ENCODE measurements at places on chromosomes 2 and 18.
A peak's percentile ranks its signal among the peaks of the same experiment; 100 is the strongest.

DNA sequence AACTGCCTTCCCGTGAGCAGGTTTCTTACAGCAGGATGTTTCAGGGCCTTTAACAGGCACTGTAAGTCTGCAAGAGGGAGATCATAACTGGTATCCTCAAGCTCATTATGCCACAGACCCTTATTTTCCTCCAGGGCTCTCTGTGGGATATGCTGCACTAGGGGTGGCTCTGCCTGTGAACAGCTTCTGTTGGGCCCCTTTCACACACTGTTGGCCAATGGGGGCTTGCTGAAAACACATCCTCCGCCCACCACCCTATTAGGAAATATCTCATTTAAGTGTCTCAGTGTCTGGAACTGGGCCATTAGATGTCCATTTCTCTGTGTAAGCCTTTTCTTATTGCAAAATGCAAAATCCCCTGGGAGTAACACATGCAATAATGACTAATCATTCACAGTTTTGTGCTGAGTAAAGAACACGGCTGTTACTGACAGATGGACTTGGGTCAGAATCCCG lies 414.3 kb upstream of the HS6ST1 start:
- DNase-seq, result no peak

GRCh38 chr2:47269316-47270232 lies 114.5 kb upstream of the STPG4 start:
- DNase-seq, result no peak

DNA sequence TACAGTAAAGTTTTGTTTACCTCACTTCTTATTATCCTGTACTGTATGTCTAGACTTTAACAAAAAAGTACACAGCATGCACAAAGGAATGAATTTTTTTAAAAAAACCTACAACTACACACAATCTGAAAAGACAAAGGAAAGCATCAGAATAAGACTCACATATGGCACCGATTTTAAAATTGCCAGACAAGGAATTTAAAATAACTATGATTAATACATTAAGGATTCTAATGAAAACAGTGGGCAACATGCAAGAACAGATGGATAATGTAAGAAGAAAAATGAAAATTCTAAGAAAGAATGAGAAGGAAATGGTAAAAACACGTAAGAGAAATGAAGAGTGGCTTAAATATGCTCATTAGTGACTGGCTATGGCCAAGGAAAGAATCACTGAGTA lies 638.2 kb downstream of the FBXO15 start:
- DNase-seq, result no peak

DNA sequence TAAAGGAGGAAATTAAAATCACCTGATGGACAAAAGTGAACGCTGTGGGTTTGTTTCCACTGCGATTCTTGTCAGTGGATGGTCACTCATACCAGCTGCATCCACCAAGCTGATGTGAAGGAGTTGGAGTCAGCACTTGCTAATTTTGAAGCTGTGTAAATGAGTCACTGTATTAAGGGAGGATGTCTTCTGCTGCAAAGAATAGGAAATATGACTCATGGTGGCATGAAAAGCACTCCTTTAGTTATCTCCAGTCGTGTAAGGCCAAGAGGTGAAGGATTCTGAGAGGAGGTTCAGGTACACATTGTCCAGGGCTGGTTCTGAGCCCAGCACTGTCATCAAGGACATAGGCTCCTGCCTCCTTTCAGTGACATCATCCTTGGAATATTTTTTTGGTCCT lies 71.7 kb upstream of the SKOR2 start:
- no peak for DNase-seq

GRCh38 chr2:47696478-47696831 lies 86.5 kb upstream of the MSH6 start:
- DNase-seq, result no peak

- DNase-seq, result no peak
These were observed 14.7 kb downstream of the SMARCAL1 start for GRCh38 chr2:216426938-216427337.

DNA sequence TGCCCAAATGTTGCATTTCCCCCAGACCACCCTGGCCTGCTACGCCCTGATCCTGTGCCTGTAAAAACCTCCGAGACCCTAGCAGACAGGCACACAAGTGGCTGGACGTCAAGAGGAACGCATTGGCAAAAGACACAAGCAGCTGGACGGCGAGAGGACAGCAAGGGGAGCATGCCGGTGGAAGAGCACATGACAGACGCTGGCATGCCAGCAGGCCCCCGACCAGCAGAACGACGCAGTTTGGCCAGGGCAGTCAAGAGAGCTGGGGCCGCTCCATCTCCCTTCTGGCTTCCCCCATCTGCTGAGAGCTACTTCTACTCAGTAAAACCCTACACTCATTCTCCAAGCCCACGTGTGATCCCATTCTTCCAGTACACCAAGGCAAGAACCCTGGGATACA lies 42.1 kb downstream of the SAP130 start:
- DNase-seq, result no peak

- DNase-seq, result no peak
These were observed 28.1 kb downstream of the ARHGAP25 start for GRCh38 chr2:68762665-68763064.

DNA sequence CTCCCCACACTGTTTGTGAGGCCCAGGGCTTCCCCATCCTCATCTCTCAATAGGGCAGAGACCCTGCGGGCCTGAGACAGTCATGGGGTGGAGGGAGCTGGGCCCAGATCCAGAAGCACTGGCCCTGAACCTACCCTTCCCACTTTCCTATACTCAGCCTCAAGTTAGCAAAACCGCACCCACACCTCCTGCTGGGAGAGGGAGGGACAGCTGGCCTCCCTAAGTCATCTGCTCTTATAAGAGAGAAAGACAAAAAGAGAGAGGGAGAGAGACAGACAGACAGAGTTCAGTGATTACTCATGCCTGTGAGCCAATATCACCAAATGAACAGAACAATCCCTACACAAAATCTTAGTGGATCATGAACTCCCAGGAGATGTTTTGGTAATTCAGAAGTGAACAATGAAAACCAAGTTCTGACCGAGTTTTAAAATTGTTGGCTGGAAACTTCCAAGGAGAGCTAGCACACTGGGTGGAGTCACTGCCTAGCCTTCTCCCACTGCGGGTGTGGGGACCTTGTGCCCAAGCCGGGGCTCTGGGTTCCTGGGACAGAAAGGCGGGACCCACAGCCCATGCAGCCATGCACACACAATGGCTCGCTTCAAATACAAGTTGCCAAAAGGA lies 130.5 kb downstream of the PXDN start:
- DNase-seq, result no peak

GRCh38 chr18:66972681-66973080 lies 368.8 kb upstream of the CDH19 start:
- DNase-seq, result no peak

DNA sequence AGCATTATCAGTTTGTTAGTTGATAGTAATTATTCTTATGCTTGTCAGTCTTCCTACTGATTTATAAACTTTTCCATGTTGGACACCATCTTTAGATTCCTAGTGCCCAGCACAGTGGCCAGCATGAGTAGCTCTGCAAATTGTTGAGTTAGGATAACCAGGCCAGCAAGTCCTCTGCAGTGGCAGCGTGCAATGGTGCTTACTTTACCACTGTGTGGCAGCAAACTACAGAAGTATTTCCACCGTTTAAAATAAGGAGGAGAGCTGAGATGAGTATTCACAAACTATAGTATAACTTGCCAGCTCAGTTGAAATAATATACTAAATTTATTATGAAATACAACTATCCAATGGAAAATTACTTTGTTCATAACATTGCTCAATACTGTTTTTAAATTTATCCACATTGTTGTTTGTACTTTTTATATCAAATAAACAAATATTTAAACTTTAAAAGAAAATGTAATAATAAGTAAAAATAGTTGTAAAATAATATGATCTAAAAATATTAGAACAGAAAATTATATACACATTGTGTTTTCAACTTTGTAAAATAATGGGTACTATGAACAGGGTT lies 9.3 kb upstream of the THADA start:
- DNase-seq, result peak; percentile 39

DNA sequence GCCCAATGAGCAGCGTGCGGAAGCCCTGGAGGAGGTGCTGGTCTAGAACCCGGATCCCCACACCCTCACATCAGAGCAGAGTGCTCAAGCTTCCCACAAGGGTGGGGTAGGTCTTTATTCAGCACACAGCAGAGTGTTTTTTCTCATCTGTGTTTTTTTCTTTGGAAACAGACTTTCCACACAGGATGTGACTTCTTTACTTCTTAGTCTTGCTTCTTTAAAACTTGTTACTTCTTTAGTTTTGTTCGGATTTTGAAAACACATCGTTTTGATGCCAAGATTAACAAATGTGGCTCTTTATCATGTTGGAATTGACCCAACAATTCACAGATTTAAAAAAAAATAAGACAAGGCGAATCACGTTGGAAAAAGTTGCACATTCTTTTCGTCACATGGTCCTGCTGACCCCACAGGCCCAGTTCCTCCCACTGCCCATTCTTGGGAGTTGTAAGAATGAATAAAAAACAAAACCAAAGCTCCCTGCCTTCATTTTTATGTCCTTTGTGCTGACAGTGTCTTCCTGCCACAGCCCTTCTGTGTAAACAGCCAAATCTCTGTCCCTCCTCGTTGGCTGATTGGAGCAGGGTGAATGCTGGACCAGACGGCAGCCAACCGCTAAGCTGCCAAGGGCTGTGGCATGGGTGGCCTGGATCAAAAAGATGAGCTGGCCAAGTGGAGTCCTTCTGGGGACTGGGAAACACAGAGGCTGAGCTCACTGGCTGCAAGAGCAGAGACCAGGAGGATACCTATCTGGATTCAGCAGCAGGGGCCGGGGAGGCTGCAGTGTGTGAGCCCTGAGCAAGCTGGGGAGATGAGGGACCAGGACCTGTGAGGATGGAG lies 81.6 kb downstream of the TWIST2 start:
- DNase-seq, result peak; percentile 47

DNA sequence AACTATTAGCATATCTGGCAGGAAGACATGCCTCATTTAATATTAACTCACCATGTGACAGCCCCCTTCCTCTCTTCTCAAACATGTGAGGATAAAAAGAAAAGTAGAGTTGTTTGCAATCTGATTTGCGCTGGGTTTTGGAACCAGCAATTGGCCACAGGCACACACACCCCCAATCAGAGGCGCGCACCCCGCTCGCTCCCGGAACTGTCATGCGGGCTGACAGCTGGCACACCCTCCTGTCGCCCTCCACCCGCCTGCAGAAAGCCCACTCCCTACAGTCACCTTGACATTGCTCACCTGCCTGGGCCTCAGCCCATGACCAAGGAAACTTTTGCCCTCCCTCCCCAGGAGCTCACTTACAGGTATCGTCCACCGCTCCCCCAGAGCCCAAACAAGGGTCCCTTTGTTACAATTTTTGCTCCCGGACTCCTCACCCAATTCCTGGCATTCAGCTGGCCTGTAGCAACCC lies 1.1 kb downstream of the COBLL1 start:
- peak; percentile 50 for DNase-seq

GRCh38 chr2:107393516-107393915 lies 433.2 kb upstream of the RGPD4 start:
- no peak for DNase-seq

DNA sequence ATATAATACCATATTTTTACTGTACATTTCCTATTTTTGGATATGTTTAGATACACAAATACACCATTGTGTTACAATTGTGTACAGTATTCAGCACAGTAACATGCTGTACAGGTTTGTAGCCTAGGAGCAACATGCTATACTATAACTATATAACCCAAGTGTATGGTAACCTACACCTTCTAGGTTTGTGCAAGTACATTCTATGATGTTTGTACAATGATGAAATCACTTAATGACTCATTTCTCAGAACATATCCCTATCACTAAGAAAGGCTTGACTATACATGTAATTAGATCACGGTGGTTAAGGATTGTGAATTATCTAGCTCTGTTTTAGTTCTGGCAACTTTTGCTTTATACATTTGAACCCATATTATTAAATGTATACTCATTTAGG lies 31.3 kb downstream of the NPHP1 start:
- no peak for DNase-seq

GRCh38 chr18:32760391-32760790 lies 12.4 kb downstream of the KLHL14 start:
- DNase-seq, result no peak

- DNase-seq, result no peak
These were observed 46.3 kb downstream of the RTN4 start for GRCh38 chr2:55003706-55004639.

GRCh38 chr2:176514805-176515500 lies 245.7 kb downstream of the MTX2 start:
- no peak for DNase-seq

GRCh38 chr18:44786257-44786656 lies 105.6 kb downstream of the SETBP1 start:
- DNase-seq, result no peak

DNA sequence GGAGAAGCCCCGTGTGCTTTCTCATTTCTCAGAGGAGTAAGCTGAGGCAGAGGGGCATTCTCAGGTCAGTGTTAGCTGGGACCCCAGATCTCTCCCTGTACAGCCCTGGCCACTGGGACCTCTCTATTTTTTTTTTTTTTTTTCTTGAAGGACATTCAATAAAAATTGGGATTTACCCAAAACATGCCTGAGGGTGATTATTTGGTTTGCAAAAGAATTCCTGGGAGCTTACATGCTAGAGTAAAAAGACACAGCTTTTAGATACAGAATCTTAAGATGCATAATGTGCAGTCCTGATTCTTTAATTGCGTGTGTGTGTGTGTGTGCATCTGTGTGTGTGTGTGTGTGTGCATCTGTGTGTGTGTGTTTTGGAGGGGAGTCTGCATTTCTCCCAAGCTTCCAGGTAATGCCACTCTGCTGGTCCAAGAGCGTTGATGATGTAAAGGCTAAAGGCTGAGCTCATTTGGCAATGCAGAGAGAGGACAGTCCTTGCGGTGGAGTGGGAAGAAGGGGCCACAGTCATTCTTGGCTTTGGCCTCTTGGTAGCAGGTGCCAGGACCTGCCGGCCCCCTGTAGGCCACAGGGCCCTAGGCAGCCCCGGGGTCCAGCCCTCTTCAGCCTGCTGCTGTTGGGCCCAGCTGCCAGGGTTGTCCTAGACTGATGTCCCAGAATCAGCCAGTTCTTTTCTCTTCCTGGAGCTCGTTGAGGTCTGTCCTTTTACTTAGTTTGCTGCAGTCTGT lies 74.1 kb upstream of the MCFD2 start:
- DNase-seq, result no peak

DNA sequence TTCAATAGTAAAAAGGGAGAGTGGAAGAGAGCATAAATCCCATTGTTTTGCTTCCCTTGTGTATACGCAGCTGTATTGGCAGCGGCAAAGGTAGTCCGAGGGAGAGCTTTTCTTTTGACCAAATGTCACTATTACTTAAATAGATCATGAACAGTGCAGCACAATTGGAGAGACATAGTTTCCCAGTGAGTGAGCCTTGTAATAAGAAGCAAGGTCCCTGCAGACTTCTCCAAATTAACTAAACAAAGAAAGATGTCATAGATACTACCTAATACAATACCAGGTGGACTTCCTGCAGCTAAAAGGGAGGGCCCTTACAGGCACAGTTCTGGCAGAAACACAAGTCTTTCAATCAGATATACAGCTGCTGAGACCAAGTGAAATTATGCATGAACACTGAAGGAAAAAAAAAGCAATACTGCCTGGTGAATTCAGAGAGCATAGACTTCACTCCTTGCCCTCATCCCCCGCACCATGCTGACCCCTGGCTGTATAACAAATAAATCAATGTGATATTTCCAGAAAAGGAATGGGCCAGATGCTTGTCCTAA lies 404.7 kb upstream of the CDH2 start:
- DNase-seq, result peak; percentile 34

Data from femur (tissue), 1 donor.